ENCODE measurements at places on chromosomes 6 and 20. TPM values are rescaled to one million over a fixed set of nuclear protein-coding genes. Genes with fewer than 3 reads are reported as not detected.

- no peak for DNase-seq
These were observed 245.2 kb downstream of the SLC24A3 start for GRCh38 chr20:19457611-19458010.

GRCh38 chr20:12287575-12287974 lies 369.9 kb downstream of the BTBD3 start:
- no peak for DNase-seq

- no peak for DNase-seq
These were observed 119.5 kb upstream of the CD93 start for GRCh38 chr20:23205611-23206041.

DNA sequence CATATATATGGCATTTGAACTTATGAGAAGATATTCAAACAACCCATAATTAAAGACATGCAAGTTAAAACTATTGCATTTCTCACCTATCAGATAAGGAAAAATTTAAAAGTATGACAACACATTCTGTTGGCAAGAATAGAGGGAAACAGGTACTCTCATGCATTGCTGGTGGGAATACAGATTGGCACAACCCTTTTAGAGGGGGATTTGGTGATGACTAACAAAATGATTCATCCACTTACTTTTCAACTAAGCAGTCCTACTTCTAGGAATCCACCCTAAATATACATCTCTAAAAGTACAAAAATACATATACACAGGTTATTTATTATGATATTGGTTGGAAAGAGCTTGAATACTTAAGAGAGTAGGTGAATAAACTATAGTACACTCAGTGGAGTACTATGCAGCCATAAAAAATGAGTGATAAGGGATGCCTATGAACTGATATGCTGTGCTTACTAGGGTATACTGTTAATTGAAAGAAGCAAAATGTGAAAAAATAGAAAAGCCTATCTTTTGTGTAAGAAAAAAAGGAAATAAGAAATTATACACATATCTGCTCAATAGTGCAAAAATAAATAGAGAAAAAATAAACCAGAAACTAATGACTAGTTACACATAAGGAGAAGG lies 42.2 kb downstream of the ADAT2 start:
- DNase-seq = no peak

DNA sequence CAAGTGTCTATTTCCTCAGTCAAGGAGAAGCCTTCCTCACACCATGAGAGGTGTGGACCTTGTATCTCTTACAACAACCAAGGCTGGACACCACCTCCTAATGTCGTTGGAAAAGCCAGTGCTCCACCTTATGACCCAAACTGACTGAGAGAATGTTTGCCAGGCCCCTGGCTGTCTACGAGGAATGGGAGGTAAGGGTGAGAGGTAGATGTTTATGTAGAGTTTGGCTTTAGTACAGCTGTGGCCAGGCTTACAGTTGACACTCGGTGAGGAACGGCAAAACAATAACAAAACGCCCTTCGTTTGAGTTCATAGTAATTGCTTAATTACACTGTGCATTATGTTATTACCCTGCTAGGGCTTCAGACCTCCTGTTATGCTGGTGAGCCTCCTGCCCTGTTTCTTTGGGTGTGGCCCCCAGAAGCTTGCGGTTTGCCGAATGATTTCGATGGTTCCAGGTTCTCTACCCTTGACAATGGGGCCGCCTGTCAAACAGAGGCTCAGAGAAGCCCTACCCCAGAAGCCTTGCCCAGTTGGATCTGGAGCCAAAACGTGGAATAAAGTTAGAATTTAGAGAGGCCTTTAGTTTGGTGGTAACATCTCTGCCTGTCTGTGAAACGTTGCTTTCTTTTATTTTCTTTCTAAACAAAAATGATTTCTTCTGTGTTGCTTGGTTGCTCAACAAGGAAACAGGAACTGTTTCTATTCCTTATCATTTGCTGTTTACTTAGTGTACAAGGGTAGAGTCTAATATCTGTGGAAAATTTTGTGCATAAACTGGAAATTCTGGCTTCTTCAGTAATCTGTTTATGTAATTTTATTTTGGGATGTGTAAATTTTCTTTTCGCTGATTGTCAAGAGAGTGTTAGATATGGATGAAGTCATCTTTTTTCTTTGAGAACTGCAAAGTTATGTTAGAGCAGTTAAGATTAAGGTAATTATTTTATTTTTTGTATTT lies 60.4 kb upstream of the FOXQ1 start:
- no peak for DNase-seq

- no peak for DNase-seq
These were observed 236.2 kb downstream of the GRM1 start for GRCh38 chr6:146265056-146265455.

- DNase-seq = no peak
These were observed 41.5 kb downstream of the SNRPB start for GRCh38 chr20:2429051-2429450.

GRCh38 chr20:50065325-50065615 lies 47.7 kb downstream of the UBE2V1 start:
- no peak for DNase-seq

DNA sequence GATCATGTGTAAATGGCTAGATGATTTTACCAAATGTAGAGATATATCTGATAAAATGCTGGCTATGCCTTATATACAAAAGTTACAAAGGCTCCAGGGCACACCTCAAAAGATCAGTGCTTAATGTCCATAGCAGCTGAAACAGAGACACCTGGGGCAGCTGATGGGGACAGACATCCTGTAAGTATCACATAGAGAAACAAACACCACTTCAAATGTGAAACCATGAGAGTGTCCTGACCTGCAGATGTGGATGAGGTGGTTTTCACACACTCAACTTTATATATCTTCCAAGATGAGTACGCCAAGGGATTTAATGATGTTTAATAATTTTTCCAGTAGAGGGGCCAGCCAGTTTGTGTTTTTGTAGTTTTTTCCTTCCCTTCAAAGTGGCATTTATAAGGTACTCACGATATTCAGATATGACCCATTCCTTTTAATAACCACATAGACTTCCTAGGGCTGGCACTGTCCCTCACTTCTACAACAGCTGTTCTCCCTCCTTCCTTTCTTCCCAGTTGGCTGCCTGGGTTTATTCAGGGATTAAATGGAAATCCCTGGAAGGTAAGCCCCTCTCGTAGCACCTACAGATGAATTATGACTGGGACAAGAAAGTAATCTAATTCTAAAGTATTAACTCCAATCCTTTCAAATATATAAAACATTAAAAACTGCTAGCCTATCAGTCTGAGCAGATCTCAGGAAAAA lies 50.3 kb upstream of the MCM9 start:
- DNase-seq = no peak

- no peak for DNase-seq
These were observed 5.9 kb downstream of the DLL1 start for GRCh38 chr6:170284866-170285469.

GRCh38 chr6:114556846-114557488 lies 214.1 kb upstream of the HS3ST5 start:
- no peak for DNase-seq

DNA sequence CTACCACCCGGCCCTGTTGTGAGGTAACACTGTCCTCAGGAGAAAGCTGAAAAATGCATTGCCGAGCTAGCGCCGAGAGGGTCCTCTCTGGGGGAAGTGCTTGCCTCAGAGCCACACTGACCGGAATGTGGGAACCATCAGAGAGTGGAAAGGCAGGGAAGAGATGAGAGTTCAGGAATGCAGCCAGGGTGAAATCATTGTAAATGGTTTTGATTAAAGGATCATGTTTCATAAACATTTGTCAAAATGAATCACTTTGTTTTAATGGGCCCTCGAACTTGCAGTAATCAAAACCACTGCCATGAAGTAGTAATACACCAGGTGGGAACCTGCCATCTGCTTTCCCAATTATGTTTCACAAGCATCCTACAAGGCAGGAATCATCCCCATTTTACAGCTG lies 16.9 kb upstream of the IL17F start:
- DNase-seq = no peak

DNA sequence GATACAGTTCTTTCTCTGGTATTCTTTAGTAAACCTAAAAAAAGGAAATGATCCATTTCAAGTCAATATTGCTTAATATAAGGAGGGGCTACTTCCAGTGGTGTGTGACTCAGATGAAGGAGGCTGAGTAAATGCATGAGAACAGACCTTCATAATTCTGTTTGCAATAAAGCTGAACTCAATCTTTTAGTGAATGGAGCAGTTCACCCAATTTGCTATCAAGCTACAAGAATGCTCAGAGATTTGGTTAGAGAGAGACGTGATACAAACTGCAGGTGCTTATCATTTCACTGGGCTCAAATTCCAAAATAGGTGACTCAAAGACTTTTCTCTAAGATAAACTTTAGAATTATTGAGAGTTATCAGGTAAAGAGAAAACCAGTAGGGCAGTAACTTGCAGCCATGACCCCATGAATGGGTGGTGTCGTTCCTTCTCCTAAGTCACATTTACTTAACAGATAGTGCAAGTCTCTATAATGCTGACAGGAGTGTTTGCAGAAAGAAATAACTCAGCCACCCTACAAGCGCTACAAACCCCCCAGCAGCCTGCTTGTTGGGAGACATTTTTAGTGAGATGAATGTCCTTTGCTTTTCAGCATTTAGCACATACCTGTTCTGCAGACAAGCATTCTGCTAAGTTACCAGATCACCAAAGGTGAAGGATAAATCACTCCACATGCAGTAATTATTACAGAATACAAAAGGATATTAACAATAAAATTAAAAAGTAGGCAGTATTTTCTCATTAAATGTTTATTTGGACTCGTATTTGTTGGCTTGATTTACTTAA lies 16.4 kb upstream of the BLOC1S5 start:
- DNase-seq = no peak

GRCh38 chr20:62224113-62224855 lies 4.2 kb upstream of the HRH3 start:
- DNase-seq = no peak

- DNase-seq = no peak
These were observed 4.2 kb downstream of the FOXS1 start for GRCh38 chr20:31840906-31841816.

- no peak for DNase-seq
These were observed 382.1 kb downstream of the HACE1 start for GRCh38 chr6:104477569-104477968.

DNA sequence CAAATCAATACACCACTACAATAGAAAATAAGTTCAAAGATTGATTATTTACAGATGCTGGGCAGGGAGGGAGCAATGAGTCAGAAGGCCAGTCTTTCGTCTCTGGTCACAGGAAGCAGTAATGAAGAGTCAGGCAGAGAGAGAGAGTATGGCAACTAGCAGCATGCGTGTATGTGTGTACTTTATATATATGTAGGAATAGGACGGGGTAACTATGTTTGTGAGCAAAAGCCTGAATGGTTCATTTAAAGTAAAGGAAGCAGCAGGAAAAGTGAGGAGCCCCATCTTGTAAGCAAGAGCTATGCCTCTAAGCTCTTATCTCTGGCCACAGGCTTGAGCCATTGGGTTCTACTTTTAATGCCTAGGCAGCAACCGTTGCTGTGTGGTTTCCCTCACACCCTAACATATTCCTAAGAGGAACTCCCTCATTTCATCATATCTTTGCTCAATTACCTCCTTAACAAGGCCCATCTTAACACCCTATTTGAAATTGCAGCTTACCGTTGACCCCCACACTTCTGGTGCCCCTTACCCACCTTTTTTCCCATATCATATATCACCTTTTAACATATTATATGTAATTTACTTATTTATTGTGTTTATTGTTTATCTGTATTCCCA lies 66.6 kb downstream of the AFG1L start:
- DNase-seq = no peak

- no peak for DNase-seq
These were observed 336.2 kb downstream of the CDKAL1 start for GRCh38 chr6:20870493-20870892.

DNA sequence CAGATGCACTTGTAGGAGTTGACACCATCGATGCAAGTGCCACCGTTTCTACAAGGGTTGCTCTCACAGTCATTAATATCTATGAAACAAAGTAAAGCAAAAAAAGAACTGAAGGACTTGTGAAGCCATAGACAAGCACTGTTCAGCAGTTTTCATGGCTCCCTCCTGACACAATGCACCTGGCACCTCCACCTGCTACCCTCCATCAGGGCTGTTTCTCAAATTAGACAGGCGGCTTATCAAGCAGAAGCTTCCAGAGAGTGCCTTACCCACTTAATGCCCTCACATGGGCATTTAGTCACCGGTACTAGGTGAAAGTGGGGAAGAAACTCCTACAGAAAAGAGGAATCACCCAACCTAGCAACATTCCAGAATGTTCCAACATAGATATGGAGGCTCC lies 27.8 kb downstream of the JAG1 start:
- DNase-seq = no peak

DNA sequence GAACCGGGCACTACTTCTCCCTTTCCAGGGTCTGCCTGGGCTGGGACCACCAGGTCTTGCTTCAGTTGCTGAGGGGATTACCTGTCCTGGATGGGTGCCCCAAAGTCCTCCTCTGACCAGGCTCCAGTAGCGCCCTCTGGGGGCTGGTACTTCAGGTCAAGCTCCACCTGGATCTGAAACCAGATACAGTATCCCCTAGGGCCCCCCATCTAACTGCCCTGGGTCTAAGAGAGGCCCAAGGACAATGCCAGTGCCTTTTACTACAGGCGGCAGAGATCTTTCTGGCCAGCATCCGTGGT lies 11.2 kb upstream of the SPAG4 start:
- DNase-seq = peak; percentile 44

- DNase-seq = peak; percentile 4
These were observed 50.3 kb upstream of the GFRAL start for GRCh38 chr6:55276745-55277530.

DNA sequence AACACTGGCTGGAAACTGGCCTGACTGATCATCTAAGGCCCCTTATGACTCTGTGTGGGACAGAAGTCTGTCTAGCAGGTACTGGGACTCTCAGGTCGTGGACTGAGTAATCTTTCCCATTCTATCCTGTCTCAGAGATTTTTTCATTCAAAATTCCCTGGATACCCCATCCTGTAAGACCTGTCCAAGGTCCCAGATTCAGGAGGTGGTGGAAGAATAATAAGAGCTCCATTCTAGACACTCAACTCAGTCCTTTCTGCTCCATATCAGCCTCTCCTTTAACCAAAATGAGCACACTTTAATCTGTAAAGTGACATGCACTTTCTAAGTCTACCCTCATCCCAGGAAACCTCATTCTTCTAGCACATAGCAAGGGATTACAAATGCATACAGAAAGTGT lies 82.5 kb upstream of the MRPS10 start:
- no peak for DNase-seq

GRCh38 chr20:10665027-10665561 lies 8.7 kb downstream of the JAG1 start:
- no peak for DNase-seq

DNA sequence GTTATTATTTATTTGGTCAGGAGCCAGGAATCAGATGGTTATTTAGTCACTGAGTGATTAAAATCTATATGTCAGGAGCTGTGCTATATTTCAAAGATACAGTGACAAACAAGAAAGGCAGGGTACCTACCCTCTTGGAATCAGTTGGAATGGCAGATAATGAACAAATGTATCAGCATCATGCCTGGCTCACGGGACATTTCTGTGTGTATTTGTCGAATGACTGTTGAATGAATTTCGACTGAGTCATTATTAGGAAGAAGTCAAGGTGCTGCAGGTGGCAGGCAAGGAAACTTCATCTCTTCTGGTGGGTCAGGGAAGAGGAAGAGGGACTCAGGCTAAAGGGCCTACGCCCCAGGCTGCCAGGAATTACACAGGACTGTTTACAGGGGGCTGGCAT lies 13.6 kb downstream of the PKIG start:
- no peak for DNase-seq

SUMO4 gene
- total RNA-seq = 4.7 TPM

PDE7B gene
- 0.68 TPM for total RNA-seq

COX4I2 gene
- not detected for total RNA-seq

RRP36 gene
- total RNA-seq = 47.9 TPM

SLPI gene
- total RNA-seq = not detected

PNPLA1 gene
- total RNA-seq = not detected

PPP1R14C gene
- 0.65 TPM for total RNA-seq

SLC35D3 gene
- total RNA-seq = not detected

THBS2 gene
- total RNA-seq = not detected

KCNK16 gene
- total RNA-seq = not detected

BPIFA1 gene
- total RNA-seq = not detected
